ENCODE measurements at places on chromosomes 13 and 19. TPM values are rescaled to one million over a fixed set of nuclear protein-coding genes. Genes with fewer than 3 reads are reported as not detected.

- no peak for DNase-seq
Observed at GRCh38 chr13:108968566-108968965, 339.2 kb downstream of the MYO16 start.

DNA sequence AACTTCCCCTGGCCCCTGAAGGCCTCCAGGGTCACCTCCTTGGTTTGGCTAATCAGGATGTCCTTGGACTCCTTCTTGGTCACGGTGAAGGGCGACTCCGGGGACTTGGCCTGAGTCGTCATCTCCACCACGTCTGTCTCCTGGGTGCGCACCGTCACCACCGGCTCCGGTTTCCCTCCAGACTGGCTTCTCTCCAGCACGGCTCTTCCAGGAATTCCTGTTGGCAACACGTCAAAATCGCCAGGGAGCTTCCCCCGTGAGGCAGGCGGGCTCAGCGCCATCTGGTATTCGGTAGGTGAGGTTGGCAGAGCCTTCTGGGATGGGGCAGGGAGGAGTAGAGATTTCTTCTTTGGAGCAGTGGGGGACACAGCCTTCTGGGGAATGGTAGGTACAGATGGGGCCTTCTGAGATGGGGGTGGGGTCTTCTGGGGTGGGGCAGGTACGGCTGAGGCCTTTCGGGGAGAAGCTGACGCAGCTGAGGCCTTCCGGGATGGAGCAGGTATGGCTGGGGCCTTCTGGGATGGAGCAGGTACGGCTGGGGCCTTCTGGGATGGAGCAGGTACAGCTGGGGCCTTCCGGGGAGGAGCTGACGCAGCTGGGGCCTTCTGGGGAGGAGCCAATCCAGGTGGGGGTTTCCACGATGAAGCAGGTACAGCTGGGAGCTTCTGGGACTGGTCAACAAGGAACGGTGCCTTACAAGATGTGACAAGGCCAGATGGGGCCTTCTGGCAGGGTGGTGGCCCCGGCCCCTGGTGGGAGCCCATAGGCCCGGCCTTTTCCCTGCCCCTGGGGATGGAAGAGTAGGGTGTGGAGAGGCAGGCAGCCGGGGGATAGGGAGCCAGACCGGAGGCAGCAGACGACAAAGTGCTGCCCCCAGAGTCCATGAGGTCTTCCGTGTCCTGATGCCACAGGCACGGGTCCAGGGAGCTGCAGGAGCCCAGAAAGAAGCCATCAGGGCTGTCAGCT is 3.8 kb downstream of the GARIN5B start:
- DNase-seq: no peak

- no peak for DNase-seq
Observed at GRCh38 chr13:35994131-35994966, 136.8 kb downstream of the DCLK1 start.

The CCDC122 gene
- 1.1 TPM for total RNA-seq

The CEACAM16 gene
- not detected for total RNA-seq
